Activated gamma-delta T cell treated with anti-CD3 and anti-CD28 coated beads, Interleukin-2, amount 50 U/mL, for 16 hours (primary cell): ENCODE measurements at places on chromosomes 5 and 9.

GRCh38 chr9:120137186-120137840 lies 442.7 kb downstream of the CDK5RAP2 start:
- DNase-seq = no peak

DNA sequence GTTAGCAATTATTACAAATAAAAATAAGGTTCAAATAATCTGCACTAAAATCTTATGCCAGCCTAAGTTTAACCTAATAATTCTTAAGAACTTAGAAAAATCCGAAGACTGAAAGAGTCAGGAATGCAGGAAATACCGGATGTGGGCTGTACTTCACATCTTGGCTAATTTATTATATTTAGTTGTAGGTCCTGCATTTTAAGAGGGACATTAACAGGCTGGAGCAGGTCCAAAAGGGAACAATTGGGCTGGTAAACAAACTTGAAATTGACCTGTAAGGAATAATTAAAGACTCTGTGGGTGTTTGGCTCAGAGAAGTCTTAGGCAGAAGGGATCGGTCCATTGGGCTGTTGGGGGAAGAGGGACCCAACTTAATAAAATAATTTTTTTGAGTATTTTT lies 18.4 kb downstream of the GLRA1 start:
- no peak for DNase-seq

GRCh38 chr5:20323323-20323722 lies 335.3 kb upstream of the CDH18 start:
- no peak for DNase-seq

DNA sequence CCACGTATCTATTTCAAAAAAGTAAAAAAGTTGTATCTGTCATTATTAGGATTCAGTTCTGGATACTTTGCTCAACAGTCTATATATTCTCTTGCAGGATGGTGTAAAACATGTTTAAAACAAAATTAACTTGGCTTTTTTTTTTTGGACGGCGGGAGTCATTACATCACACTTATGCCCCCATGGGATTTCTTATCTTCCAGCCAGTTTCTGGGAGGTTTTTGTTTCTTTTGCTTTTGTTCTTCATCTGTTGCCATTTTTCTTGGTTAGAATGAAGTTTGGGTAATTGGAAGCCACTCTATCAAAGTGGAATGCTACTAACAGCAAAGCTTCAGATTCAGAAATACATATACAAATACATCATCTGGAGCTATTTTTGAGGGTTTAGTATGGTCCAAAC lies 1.8 kb upstream of the STARD4 start:
- no peak for DNase-seq

- no peak for DNase-seq
These were observed 228.1 kb upstream of the CYLC2 start for GRCh38 chr9:102767076-102767475.

DNA sequence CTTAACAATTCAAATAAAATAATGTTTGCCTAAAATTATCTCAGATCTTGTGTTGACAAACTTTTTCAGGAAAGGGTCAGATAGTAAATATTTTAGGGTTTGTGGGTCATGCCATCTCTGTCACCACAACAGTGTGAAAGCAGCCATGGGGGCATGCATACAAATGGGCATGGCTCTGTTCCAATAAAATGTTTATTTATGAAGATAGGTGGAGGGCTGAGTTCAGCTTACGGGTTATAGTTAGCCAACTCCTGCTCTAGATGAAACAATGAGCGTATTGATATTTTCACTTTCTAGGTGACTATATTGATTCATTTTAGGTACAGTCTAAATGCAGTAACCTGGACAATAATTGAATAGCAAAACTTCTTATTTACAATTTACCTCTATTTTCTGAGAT lies 533.8 kb upstream of the CLINT1 start:
- DNase-seq = no peak

DNA sequence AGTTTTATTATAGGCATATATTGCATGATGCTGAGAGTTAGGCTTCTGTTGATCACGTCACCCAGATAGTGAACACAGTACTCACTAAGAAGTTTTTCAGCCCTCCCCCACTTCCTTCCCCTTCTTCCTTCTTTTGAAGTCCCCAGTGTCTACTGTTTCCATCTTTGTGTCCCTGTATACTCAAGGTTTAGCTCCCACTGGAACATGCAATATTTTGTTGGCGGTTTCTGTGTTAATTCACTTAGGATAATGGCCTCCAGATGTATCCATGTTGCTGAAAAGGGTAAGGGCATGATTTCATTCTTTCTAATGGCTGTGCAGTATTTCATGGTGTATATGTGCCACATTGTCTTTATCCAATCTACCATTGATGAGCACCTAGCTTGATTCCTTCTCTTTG lies 764.3 kb downstream of the MTRR start:
- no peak for DNase-seq

- no peak for DNase-seq
These were observed 119.8 kb downstream of the SSBP2 start for GRCh38 chr5:81631124-81631523.

DNA sequence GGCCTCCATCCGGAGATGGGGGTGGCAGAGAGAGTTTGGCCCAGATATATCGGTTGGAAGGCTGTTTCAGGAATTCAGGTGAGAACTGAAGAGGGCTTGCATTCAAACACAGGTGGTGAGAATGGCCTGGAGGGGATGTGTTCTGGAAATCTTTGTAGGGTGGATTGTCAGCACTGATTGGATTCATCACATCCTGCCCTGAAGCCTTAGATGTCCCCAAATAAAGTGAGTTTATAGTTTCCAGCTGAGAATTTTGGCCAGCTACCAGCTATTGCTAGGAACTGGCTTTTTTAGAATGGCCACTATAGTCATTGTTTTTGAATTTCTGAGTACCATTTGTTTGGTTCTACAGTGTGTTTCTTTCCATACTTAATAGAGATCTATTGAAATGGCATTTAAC lies 46.1 kb upstream of the ANKH start:
- no peak for DNase-seq

GRCh38 chr5:81247441-81247972 lies 14.4 kb downstream of the CKMT2 start:
- no peak for DNase-seq

DNA sequence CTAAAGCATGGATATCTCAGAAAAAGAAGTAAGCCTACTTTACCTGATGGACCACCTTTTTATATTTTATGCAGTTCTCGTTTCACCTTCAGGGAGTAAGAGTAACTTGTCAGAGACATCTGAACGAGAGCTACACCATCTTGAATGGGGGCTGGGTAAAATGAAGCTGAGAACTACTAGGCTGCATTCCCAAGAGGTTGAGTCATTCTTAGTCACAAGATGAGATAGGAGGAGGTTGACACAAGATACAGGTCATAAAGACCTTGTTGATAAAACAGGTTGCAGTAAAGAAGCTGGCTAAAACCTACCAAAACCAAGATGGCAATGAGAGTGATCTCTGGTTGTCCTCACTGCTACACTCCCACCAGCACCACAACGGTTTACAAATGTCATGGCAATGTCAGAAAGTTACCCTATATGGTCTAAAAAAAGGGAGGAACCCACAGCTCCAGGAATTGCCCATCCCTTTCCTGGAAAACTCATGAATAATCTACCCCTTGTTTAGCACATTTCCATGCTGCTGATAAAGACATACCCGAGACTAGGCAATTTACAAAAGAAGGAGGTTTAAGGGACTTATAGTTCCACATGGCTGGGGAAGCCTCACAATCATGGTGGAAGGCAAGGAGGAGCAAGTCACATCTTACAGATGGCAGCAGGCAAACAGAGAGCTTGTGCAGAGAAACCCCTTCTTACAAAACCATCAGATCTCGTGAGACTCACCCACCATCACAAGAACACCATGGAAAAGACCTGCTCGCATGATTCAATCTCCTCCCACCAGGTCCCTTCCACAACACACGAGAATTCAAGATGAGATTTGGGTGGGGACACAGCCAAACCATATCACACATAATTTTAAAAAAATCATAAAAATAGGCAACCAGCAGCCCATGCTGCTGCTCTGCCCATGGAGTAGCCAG lies 62.5 kb downstream of the GIN1 start:
- no peak for DNase-seq

- DNase-seq = no peak
These were observed 61.0 kb upstream of the RAD23B start for GRCh38 chr9:107222020-107222522.

GRCh38 chr5:72314571-72315172 lies 5.4 kb downstream of the MRPS27 start:
- no peak for DNase-seq
